ENCODE measurements at places on chromosomes 6 and 20. TPM values are rescaled to one million over a fixed set of nuclear protein-coding genes. Genes with fewer than 3 reads are reported as not detected.

GRCh38 chr6:168120390-168121302 lies 41.6 kb upstream of the FRMD1 start:
- H3K36me3 ChIP-seq, result no peaks in the 10 kb centered on the region
- H3K4me3 ChIP-seq, result no peak overlapping the region

The SEL1L2 gene
- 7.4 TPM for total RNA-seq

The FNDC1 gene
- total RNA-seq, result 0.33 TPM

DNA sequence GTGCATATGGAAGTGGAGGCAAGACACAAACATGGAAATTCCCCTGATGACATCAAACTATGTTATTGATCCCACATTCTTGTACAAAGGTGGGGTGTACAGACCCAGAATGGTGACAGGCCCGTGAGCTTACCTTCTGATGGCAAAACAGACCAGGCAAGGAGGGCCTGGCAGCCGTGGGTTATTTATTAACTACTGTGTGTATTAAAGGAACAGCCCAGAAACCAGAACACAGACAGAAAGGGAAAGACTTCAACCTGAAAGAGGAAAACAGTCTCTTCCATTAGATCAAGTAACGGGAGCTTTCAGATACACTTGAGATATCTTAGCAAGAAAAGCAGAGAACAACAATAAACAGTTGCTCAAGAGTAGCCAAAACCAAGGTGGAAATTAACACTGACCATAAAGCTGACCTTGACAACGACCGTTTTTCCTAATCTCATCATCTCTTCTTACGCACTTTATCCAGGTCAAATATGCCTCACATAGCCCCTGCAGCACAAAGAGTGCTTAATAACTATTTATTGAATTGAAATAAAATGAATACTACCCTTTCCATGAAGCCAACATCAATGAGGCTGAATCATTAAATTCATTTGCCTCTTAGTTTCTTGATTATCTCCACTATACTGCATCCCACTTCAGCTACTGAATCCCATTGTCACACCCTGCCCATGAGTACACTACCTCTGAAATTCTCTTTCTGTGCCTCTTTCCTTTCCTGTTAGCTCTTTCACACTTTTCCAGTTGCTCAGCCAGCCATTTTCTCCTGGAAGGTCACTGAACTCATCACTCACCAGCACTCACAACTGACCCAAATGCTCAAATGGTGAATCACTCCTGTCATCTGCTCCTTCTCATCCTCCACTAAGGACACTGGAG lies 67.4 kb downstream of the MOXD1 start:
- no peak overlapping the region for H3K4me3 ChIP-seq
- no peak for DNase-seq
- H3K27me3 ChIP-seq, result no peaks in the 10 kb centered on the region
- H3K4me1 ChIP-seq, result no peaks in the 10 kb centered on the region
- H3K36me3 ChIP-seq, result no peaks in the 10 kb centered on the region

The CCR6 gene
- not detected for total RNA-seq

DNA sequence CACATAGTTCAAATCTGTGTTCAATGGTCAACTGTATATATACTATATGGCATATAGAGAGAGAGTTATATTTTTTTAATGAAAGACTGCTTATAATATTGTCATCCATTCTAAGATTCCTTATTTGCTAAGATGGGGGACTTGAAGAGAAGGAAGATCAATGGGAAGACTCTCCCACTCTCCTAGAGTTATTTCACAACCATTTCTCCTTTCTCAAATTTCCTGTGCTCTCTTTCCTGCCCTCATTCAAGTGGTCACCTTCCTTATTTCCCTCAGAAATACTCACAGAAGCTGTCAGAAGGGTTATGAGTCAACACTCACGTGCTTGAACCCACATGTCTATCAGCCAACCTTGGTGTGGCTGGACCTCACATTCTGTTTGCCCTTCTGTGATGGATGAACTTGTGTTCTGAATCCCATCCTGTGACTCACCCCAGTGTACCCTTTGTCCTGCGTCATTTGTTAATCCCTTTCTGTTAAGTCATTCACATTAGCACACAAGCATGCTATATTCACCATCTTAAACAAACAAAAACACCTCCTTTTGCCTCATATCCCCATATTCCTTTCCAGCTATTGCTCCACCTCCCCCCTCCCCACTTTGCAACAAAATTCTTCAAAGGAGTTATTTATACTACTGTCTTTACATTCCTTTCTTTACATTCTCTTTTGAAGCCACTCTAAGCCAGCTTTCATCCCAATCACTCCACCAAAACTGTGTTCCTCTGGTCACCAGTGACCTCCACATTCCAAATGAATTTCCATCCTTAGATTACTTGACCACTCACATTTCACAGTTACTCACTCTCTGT lies 279.3 kb upstream of the TCF21 start:
- no peak for DNase-seq
- H3K36me3 ChIP-seq, result no peaks in the 10 kb centered on the region
- H3K4me3 ChIP-seq, result no peak overlapping the region
- no peaks in the 10 kb centered on the region for H3K27me3 ChIP-seq

- no peak overlapping the region for H3K27ac ChIP-seq
- no peaks in the 10 kb centered on the region for H3K36me3 ChIP-seq
- DNase-seq, result no peak
- no peaks in the 10 kb centered on the region for H3K4me1 ChIP-seq
Measured at GRCh38 chr6:167702241-167702827, 124.4 kb upstream of the AFDN start.

Measured in breast epithelium (tissue), 4 donors.